ENCODE measurements at places on chromosomes 5 and 9.

DNA sequence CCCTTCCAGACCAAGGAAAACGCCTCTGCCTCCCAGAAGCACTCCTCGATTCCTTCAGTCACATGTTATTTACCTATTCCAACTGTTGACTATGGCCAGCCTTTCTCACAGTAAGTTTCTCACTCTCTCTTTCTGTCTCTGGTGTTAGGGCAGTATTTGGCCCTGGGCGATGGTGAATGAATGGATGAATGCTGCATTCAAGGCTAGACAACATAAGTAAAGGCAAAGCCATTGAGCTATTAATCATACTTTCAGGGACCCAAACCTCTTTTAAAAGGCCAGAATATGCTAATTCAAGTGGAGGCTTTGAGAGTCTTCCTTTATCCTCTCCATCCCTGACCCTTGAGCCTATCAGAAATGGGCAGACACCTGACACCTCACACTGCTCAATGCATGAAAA is 78.5 kb downstream of the SEC61B start:
- no peak for DNase-seq

DNA sequence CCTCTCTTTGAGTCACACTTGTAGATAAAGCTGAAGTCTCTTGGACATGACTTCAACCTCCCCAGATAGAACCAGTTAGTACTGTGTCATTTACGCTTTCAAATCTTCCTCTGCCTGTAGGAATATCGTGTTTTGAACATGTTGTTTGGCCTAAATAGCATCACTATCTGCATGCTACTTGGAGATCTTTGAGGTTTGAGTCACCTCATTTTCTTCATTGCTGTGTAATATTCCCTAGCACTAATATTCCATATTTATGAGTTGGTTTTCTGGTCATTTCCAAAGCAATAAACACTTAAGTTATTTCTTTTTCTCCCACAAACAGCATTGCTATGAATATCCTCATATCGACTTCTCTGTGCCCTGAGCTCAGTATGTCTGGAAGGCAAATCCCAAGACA is 100.3 kb downstream of the ROR2 start:
- no peak for DNase-seq

DNA sequence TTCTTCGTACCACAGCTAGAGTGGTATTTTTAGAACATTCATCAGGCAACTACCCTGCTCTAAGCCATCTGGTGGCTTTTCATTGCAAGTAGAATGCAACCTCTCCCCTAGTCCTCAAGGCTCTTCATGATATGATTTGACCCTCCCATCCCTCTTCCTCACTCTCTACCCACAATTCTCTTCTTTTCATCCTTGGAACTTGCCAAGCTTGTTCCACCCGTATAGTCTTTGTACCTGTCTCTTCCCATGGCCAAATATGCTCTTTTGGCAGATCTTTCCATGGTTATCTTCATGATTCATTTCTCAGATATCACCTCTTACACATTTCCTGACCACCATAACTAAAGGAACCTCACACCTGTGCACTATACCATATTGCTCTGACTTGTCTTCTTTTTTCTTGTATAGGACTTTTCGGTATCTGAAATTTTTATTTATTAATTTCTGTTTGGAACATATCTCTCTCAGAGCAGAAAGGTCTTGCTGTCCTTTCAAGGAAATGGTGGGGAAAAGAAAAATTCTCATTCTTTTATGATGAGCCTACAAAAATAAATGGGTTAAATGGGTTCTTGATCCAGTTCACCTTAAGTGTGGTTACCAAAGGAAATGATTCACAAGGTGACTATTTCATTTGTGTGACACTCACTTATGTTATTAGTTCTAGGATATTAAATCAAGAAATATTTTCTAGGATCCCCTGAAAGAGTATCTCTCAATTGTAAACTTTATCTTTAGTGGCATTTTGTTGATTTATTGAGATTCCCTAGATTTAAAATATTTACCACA is 3.7 kb upstream of the CD274 start:
- no peak for DNase-seq

DNA sequence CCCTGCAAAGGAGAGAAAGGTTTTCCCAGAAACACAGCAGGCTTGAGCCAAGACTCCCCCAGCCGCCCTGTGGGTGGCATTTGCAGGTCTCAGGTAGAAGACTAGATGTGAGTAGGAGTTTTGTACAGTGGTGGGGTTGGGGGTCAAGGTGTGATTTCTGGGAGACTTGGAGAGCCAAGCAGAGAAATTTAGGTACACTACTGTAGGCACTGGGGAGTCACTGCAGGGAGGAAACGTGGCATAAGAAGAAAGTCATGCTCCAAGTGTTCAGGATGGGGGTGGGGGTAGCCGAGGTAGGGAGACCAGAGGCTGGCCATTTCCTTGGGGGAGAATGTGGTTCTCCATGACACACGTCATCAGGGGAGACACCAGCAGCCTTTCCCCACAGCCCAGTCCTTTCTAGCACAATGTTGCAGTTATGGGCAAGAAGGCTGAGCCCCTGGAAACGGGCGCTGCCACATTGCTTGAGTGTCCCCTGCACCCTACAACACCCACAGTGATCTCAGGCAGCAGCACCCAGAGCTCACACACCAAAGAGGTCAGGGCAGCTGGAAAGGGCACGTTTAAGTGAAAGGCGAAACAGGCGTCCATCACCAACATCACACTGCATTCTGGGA is 210.5 kb downstream of the FSTL4 start:
- DNase-seq = no peak

GRCh38 chr5:135377751-135378680 is 21.0 kb downstream of the MACROH2A1 start:
- no peak for DNase-seq

DNA sequence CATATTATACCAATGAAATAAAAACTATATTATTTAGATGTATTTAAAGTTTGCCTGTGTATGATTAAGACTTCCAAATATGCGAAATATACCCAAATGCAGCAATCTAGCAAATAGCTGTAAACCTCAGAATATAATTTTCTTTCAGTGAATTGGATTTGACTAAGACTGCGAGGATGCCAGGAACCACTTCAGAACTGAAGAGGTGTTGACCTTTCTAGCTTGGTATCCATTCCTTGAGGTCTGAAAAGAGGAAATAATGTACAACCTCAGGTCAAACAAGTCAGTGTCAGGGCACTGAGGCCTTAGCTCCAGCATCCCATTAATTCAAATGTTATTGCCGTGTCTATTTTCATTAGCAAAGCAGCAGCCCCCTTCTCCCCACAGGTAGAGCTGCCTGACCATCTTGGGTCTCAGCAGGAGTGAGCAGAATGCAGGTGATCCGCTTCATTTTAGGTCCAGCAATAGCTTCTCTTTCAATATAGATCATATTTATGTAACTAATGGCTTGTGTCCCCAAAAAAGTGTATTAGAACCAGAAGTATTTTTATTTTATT is 100.0 kb downstream of the KIAA1958 start:
- DNase-seq = no peak

DNA sequence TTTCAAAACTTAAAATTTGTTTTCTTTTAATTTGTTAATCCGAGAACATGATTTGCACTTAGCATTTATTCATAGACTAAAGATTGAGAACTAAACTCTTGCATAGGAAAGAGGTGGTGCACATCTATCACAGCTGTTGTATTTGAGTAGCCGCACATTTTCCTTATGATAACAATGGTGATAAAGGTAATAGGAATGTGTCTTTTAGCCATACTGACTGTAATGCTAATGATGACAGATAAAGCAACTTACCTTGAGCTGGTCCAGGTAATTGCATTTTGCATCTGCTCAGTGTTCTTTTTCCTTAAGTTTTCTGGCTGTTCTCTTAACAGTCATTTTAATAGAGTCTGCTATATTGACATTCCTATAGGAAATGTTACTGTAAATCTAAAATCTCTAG is 19.0 kb downstream of the PHAX start:
- DNase-seq = no peak

DNA sequence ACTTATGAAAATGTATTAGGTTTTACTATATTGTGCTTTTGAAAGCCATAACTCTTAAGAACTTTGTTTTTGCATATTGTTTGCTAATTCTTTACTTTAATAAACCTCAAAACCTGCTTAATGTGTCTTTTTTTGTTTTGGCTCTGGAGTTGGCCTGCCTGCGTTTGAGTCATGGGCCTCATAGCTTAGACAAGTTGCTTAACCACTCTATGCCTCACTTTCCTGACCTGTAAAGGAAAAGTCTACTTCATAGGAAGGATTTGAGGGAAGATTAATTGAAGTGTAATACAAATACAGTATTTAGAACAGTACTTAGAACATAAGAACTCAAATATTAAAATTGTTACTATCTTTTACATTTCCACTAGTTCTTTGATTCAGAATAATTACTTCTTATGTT is 10.3 kb downstream of the SMIM32 start:
- no peak for DNase-seq

DNA sequence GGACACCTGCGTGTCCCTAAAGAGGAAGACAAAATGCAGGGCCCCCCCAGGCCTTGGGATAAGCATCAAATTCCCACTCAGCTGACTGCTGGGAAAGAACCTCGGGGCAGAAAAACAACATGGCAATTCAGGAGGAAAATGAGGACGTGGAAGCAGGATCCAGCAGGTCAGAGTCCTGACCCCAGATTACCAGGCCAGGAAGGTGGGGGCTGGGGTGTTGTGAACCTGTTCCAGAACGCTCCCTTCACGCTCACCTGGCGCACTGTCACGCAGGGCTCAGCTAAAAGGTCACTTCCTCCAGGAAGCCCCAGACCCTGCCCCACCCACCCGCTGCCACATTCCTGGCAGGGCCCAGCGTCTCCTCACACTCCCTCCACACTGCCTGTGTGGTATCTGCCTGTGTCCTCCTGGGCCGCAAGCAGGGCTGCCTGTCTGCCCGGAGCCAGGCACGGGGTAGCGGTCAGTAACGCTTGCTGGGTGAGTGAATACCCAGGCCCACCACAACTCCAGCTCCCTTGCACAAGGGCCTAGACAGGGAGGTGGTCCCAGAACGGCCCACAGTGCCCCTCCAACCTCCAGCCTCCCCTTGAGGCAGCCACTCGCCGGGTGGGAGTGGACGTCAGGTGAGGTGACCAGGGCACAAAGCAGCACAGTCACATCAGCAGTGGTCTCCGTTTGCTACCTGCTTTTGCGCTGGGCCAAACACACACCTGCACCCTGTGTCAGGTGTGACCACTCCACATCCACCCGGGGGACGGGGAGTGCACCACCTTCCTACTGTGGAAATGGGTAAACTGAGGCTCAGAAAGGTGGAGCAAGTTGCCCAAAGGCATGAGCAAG is 18.1 kb downstream of the VAV2 start:
- DNase-seq = no peak

GRCh38 chr5:76367623-76368371 is 35.3 kb upstream of the IQGAP2 start:
- no peak for DNase-seq

DNA sequence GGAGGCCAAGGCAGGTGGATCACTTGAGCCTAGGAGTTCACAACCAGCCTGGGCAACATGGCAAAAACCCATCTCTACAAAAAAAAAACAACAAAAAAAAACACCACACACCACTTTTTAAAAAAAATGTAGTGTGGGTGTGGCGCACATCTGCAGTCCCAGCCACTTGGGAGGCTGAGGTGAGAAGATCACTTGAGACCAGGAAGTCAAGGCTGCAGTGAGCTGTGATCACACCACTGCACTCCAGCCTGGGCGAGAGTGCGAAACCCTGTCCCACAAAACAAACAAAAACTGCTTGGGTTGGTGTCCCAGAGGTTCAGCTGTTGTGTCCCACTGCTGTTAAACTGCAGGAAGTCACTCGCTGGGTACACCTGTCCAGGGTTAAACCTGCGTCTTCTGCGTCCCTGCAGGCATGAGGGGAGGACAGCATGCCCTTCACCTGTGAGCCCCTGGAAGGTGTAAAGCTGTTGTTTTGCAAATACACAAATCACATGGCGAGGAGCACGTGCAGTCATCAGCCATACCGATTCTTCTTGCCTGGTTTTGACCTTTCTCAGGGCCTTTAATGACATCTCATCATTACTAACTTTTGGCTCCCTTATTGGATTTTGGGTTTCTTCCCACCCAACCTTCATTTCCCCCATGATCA is 29.3 kb upstream of the CLPTM1L start:
- no peak for DNase-seq

GRCh38 chr5:177988989-177989625 is 6.9 kb downstream of the PROP1 start:
- DNase-seq = no peak

GRCh38 chr9:78807286-78807685 is 510.4 kb downstream of the PSAT1 start:
- DNase-seq = no peak

GRCh38 chr5:78757269-78758053 is 108.9 kb upstream of the LHFPL2 start:
- no peak for DNase-seq
